ENCODE measurements at places on chromosomes 16 and 17.

DNA sequence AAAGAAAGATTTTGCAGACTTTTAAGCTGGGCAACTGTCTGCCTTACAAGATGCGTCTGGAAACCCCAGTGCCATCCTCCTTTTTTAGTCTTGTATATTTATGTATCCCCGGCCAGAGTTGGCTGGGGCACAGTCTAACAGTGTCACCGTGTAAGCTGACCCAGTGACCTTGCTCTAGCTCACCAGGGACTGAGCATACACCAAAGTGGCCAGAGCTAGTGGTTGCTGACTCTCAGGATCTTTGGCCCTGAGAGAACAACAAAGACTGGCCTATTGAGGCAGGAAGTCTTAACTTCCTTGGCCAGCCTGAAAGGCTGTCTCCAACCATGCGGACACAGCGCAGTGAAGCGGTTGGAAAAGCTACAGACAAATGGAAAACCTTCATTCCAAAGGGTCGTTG lies 745.2 kb downstream of the WWOX start:
- no peak for DNase-seq

DNA sequence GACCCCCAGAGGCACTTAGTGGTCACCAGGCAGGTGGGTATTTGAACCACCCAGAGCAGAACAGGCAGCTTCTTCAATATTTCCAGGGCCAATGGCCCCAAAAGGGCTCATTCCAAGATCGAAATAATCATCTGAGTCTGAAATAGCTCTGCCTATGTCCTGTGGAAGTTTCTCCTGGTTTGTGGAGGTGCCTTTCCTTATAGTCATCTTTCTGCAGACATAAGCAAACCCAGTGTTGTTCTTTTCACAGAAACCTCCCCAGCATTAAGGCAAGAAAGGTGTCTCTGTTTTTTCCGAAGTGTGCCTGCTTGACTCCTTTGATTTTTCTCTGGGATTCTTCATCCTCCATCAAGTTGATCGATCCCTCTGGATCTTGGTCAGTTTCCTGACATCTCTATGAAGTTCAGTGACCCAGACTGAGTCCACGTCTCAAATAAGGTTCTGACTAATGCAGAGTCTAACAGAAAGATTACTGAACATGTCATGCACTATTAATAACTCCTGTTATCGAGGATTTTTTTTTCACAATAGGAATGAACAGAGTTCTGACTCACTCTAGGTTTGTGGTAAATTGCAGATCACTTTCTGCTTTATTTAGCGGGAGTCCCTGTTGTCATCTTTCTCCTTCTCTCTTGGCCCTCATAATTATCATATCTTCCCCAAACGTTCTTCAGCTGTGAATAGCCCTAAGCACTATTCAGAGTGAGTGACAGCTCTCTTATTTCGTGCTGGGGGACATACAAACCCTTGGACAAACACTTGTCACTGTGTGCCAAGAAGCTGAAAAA lies 1.5 kb downstream of the LRRC3C start:
- DNase-seq, result no peak

- DNase-seq, result no peak
Measured at GRCh38 chr16:75486014-75486675, 9.1 kb downstream of the CHST6 start.

DNA sequence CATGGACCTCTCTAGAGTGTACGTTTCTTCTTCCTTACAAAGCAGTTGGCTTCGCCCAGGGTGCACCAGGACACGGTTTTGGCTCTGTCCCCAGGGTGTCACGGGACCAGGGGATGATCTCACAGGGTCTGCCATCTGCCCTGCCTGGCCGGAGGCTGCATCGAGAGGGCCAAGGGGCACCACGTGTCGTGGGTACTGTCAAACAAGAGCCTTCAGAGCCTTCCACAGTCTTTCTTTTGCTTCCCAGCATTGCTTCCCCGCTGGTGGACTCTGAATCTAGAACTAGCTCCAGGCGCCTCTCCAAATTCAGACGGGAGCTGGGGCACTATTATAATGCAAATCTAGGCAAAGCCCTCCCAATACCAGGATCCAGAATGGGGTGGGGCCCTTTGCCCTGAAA lies 47.9 kb downstream of the MAPT start:
- DNase-seq, result no peak

GRCh38 chr16:72848759-72849664 lies 198.9 kb downstream of the ZFHX3 start:
- DNase-seq, result no peak

GRCh38 chr17:41527063-41528023 lies 765 bp downstream of the KRT19 start:
- no peak for DNase-seq

- DNase-seq, result no peak
Measured at GRCh38 chr17:77958716-77959125, 218 bp downstream of the TNRC6C start.

GRCh38 chr17:82820278-82821251 lies 19.3 kb downstream of the ZNF750 start:
- DNase-seq, result no peak

GRCh38 chr17:80468242-80468641 lies 8.2 kb downstream of the NPTX1 start:
- DNase-seq, result no peak

- no peak for DNase-seq
Measured at GRCh38 chr17:21242780-21243515, 10.3 kb downstream of the NATD1 start.

GRCh38 chr17:70808596-70808995 lies 639.3 kb downstream of the KCNJ2 start:
- no peak for DNase-seq

All from activated naive CD4-positive, alpha-beta T cell treated with Interleukin-2 at 50 U/mL for 16 hours (primary cell).